ENCODE measurements at places on chromosomes 13 and 19.

- no peak for DNase-seq
These were observed 35.1 kb downstream of the ATP4B start for GRCh38 chr13:113622791-113623490.

GRCh38 chr19:8403098-8403819 is 9.8 kb upstream of the MARCHF2 start:
- no peak for DNase-seq

DNA sequence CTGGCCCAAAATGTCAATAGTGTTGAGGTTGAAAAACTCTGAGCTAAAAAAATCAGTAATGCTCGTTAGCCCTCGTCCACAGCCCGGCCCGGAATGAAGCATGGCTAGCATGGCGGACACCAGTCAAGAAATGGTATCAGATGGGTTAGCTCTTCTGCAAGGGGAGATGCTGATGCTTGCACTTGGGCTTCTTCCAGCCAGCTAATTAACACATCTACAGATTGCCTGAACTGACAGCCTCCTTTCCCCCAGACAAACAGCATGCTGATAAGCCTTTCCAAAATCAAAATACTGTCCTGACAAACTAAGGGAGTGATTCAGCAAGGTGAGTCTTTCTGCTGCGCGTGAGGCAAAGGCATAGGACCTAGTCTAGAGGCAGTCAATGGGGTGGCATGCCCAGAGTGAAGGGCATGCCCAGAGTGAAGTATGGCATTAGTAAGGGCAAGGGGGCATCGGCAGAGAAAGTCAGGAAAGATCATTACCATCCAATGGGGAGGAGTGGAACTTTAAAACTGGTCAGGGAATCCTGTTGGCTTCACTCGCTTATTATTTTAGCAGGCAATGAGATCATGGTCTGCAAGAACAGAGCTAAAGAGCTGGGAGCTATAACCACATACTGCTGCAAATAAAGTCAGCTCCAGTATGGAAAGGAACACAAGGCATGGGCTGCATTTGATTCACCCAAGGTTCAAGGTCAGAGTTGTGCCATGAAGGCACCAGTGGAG is 30.2 kb upstream of the UBE2L5 start:
- DNase-seq, result no peak

DNA sequence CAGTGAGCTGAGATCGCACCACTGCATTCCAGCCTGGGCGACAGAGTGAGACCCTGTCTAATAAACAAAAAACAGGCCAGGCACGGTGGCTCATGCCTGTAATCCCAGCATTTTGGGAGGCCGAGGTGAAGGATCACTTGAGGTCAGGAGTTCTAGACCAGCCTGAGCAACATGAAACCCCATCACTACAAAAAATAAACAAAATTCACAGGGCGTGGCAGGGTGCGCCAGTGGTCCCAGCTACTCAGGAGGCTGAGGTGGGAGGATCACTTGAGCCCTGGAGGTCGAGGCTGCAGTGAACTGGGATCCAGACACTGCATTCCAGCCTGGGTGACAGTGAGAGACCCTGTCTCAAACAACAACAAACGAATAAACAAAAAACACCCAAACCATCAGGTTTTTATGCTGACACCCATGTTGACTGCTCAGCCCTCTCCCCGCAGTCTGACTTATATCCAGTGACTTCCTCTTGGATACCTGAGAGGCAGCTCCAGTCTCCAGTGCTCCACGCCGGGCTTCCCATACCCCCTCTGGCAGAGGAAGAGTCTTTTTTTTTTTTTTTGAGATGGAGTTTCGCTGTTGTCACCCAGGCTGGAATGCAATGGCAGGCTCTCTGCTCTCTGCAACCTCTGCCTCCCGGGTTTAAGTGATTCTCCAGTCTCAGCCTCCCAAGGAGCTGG is 17.7 kb downstream of the WTIP start:
- no peak for DNase-seq

- DNase-seq, result no peak
These were observed 15.6 kb downstream of the NUCB1 start for GRCh38 chr19:48915757-48916156.

- no peak for DNase-seq
These were observed 6.9 kb downstream of the KANK3 start for GRCh38 chr19:8336072-8336569.

GRCh38 chr19:49655570-49656455 is 9.8 kb downstream of the IRF3 start:
- no peak for DNase-seq
